GM12891 (cell line): ENCODE measurements at places on chromosomes 12 and 14.

- no peak for DNase-seq
Measured at GRCh38 chr12:46458500-46459102, 86.0 kb upstream of the SLC38A2 start.

DNA sequence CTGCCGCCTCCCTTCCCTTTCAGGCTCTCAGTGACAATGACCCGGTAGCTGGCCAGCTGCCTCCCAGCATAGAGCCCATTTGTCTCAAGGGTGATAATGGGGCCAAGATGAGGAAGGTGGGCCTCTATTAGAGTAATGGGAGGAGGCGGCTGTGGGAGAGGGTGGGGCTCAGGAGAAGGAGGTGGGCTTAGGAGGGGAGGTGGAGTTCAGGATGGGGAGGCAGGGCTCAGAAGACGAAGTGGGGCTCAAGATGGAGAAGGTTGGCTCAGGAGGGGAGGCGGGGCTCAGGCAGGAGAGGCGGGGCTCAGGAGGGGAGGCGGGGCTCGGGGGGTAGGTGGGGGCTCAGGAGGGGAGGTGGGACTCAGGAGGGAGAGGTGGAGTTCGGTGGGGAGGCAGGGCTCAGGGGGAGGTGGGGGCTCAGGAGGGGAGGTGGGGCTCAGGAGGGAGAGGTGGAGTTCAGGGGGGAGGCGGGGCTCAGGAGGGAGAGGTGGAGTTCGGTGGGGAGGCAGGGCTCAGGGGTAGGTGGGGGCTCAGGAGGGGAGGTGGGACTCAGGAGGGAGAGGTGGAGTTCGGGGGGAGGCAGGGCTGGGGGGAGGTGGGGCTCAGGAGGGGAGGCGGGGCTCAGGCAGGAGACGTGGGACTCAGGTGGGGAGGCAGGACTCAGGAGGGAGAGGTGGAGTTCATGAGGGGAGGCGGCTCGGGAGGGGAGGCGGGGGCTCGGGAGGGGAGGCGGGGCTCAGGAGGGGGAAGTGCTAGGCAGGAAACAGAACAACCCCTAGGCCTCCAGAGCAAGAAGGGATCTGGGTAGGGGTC lies 36.8 kb downstream of the IQSEC3 start:
- DNase-seq, result no peak

DNA sequence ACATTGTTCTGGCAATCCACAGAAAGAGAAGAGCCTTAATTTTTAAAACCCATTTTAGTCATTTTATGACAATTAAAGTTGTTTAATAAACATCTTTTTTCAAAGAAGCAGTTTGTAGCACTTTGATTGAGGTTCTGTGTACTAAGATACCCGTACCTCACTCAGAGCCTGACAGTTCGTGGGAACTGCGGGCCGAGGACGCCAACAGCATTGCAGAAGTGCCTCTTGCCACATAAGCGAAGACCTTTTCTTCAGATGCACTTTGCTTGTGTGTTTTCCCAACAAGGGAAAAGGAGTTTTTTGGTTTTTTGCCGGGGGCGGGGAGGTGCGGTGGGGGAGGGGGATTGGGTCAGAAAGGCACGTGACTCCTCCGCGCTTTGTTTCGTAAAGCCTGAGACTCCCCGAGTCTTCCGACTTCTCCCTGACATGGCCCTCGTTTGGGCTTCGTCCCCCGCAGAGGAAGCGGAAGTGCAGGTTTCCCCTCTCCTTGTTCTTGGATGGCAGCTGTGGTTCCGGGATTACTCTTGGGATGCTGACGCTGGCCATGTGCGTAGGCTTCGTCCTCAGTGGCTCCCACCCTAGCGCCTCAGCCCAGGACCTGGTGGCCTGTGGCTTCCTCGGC lies 70.8 kb downstream of the WDR20 start:
- no peak for DNase-seq

GRCh38 chr12:91551927-91552326 lies 369.3 kb upstream of the DCN start:
- no peak for DNase-seq

DNA sequence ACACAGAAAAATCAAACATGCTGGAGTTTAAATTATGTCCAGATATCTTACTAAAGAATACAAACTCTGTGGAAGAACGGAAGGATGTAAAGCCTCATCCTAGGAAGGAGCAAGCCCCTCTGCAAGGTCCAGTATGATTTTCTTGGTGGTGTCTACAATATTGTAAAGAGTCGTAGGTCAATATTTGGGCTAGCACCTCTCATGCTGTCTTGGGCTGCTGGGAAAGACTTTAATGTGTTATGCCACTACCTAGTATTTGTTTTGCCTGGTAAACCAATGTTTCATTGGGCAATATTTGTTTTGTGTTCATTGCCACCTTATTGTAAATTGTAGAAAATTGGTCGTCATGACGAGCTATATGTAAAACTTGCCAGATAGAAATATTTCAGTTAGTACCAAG lies 26.6 kb downstream of the RESF1 start:
- DNase-seq, result no peak

DNA sequence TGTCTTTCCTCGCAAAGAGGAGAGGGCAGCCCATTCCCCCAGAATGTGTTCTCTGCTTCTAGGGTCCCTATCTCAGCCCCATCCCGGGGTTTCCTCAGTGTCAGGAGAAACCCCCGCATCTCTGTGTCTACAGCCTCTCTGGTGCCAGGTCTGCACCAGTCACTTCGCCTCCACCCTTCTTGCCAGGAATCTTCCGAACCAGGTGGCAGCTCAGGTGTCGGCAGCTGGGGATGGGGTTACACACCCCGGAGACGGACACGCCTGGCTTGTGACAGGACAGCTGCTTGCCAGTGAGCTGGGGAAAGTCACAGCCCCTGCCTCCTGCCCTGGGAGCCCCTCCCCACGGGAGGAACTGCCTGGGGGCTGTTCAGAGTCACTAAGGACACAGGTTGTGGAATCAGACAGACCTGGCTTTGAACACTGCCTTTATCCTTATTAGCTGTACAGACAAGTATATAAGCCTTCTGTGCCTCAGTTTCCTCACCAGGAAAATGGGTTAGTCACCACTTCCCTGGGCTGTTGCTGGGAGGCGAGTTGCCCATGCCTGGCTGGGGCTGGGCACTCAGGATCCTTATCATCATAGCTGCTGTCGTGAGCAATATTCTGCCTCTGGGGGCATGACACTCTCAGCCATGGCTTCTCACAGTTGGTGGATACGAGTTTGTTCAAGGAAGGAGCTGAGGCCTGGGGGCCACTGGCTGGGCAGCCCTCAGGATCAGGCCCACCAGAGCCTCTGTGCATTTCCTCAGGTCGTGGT lies 10.8 kb downstream of the HIP1R start:
- no peak for DNase-seq

DNA sequence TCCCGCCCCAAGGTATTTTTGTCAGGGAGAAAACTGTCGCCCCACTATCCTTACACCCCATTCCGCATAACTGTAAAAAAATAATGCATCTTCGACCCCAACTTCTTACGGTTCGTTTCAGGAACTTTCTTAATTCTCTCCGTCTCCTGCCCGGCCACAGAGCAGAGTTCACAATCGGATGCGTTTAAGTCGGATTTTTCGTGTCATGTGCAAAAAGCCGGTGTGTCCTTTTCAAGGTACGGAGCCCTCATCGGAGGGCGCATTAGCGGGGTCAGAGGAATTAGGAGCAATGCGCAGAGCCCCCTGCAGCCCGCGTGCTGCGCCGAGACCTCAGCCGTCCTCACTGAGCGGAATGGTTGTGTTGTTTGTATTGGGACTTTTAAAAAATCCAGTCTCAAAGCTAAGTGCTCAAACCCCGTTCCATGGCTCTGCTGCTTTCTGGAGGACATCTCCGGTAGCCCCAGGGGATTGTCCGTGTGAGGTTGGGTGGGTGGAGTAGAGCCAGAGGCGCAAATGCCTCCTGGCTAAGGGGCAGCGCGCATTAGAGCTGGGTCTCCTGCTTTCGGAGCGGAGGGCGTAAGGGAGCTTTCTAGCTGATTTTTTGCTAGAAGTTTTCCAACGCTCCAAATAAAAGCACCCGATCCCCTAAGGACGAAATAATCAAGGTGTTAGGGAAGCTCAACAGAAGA lies 3.9 kb upstream of the GSC start:
- no peak for DNase-seq

- no peak for DNase-seq
Measured at GRCh38 chr12:18427520-18427919, 166.2 kb downstream of the PIK3C2G start.

GRCh38 chr14:83164591-83164990 lies 1630.9 kb upstream of the SEL1L start:
- DNase-seq, result no peak

- DNase-seq, result no peak
Measured at GRCh38 chr14:90742252-90742651, 74.0 kb downstream of the TTC7B start.

- no peak for DNase-seq
Measured at GRCh38 chr12:95848575-95849388, 10.0 kb upstream of the SNRPF start.

- DNase-seq, result no peak
Measured at GRCh38 chr14:100694579-100695422, 31.9 kb upstream of the DLK1 start.

DNA sequence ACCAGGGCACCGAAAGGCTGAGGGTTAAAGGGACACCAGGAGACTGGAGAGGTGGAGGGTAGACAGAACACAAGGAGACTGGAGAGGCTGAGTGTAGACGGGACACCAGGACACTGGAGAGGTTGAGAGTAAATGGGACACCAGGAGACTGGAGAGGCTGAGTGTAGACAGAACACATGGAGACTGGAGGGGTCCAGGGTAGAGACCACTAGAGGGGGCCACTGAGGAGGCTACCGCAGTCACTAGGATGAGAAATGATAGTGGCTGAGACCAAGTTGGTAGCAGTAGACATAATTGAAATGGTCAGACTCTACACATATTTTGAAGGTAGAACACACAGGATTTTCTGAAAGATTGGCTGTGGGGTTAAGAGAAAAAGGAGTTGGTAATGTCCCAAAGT lies 68.2 kb downstream of the PAH start:
- no peak for DNase-seq

DNA sequence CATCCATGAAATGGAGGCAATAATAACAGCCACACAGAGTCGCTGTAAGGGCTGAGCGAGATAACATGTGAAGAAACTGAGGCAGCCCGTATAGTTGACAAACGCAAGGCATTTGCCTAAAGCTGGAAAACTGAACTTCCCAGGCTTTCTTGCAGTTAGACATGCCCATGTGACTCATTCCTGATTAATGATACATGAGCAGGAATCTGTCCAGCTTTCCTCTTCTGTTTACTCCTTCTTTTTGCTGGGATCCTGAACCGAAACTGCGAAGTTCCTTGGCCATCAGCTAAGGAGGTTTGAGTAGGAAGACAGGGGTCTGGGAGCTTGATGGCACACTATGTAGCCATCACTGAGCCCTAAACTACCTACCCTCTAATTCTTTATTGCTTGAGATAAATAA lies 52.2 kb downstream of the ST8SIA1 start:
- no peak for DNase-seq

DNA sequence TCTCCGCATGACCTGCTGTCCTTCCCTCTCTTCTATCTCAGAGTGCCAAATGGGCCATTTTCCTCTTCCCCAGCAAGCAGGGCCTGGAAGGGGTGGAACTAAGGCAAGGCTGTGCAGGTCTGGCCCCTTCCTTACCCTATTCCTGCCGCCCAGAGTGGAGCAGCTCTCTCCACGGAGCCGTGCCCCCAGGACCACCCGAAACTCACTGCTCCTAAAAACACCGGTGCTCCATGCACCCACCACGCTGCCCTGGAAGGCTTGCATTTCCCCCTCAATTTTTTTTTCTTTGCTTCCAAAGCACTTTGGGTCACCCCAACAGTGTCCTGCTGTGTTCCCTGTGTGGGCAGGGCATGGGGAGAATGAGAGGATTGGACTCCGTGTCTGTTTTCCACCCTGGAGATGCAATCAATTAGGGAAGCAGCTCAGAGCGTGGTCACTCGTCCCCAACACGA lies 48.5 kb upstream of the MEG3 start:
- no peak for DNase-seq

DNA sequence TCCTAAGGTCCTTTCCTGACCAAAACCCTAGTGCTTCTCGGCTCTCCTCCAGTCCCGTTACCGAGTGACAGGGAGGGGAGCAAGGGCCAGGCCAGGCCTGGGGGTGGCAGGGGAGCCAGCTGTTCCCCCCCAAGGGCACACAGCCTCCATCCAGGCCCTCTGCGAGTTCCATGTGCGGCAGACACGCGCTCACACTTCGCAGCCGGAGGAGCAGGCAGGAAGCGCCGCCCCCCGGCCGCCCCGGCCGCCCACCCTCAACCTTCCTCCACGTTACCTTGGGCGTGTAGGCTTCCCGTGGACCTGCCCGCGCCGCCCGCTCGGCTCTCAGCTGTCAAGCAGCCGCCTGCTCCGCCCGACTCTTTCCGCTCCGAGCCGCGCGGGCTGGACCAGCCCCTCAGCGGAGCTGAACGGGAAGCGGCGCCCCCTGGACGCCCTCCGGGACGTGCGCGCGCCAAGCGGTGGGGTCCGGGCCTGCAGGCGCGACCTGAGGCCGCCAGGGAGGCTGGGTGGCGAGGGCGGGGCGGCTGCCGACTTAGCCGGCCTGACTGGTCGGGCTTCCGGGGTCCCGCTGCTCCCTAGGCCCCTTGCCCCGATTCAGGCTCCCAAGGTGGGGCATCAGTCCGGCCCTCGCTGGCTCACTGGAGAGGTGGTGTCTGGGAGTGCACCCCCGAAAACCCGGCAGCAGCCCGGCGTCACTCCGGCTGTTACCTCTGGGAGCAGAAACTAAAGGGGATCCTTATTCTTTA lies at the start of gene CRACR2A:
TSS of gene CRACR2A (minus strand) at position 369 of the 746 bp plus-strand sequence. CDS start 56,110 bp downstream, outside the sequence.
- DNase-seq, result peak; percentile 85

- no peak for DNase-seq
Measured at GRCh38 chr12:15131431-15131830, 89.8 kb downstream of the RERG start.

- DNase-seq, result no peak
Measured at GRCh38 chr12:75457191-75457590, 23.4 kb upstream of the GLIPR1 start.

DNA sequence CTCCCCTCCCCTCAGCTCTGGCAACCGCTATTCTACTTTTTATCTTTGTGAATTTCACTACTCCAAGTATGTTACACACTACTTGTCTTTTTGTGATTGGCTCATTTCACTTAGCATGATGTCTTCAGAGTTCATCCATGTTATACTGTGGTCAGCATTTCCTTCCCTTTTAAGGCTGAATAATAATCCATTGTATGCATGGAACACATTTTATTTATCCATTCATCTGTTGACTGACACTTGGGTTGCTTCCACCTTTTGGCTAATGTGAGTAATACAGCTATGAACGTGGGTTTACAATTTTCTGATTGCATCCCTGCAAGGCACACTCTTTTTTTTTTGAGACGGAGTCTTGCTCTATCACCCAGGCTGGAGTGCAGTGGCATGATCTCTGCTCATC lies 53.0 kb upstream of the FUT8 start:
- DNase-seq, result no peak

GRCh38 chr14:22955702-22956569 lies 954 bp downstream of the HAUS4 start:
- DNase-seq, result no peak

DNA sequence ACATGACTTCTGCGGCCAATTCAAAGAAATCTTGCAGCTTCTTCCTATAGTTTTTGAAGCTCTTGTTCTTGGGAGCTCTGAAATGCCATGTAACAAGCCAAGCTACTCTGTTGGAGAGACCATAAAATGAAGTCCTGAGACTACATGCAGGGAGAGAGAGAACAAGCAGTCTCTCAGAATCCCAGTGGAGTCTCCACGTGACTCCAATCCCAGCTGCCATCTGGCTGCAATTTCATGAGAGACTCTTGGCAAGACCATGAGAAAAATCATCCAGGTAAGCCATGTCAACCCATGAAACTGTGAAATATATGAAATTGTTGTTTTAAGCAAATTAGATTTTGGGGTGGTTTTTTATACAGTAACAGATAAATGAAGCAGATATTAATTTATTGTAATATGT lies 54.4 kb downstream of the KLRG1 start:
- no peak for DNase-seq

GRCh38 chr14:99333841-99334635 lies 62.0 kb upstream of the BCL11B start:
- DNase-seq, result no peak

- DNase-seq, result no peak
Measured at GRCh38 chr12:55708695-55709233, 1.1 kb upstream of the ITGA7 start.
